SJSA1 (cell line): ENCODE measurements at places on chromosomes 2 and 18.

- DNase-seq, result no peak
Measured at GRCh38 chr2:70574109-70574508, 20.5 kb upstream of the TGFA start.

DNA sequence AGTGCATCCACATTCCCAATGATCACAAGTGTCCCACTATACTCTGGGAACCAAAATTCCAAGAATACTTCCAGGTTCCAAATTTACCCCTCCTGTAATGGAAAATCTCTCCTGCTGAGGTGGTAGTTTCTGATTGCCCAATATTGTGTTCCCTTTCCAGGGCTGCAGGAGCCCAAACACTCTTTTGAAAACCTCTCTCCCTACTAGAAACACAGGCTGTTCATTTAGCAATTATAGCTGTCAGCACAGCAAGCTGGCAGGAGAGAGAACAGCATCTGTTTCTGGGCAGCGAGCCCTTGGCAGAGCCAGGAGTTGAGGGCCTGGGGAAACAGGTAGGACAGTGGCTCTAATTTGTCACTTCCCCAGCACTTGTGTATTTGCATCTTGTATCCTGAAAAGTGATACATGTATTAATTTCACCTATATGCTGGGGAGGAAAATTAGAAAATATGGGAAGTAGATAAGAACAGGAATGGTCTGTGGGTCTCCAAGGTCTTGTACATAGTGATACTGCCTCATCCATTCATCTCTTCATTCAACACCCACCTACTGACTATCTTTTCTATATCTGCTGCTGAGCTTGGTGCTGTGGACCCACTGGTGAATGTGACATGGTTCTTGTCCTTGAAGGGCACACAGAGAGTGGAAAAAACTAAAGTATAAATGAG lies 16.9 kb upstream of the PAIP2B start:
- no peak for DNase-seq

DNA sequence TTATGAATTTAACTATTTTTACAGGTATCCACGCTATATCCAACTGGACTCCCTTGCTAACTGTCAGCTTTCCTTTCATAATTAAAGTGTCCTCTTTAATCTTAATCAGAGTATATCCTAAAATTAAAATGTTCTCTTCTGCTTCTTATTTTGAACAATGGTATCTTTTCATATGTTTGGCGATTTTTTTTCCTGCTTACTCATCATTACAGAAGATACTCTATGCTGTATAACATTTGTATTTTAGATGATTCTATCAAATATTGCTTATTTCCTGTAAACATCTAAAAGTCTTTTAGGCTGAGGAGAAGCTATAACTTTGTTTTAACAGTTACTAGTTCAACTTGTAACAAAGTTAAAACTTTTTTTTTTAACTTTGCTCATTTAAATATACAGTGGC lies 17.4 kb downstream of the SCN2A start:
- no peak for DNase-seq

DNA sequence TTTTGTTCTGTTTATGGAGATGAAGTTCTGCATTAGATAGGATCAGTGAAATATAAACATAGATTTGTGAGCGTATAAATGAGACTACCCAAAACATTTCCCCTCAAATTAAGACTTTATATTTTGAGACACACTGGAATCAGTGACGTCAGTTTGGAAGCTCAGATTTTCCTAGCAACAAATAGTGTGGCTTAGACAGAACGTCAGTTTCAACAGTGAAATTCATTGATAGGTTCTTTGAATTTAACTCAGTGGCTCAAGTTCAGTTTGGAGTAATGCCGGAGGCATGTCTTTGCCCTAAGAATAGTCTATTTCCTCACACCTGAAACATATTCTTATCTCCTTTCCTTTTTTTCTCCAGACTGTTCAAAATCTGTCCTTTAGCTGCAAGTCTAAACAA lies 113.6 kb upstream of the ARHGAP15 start:
- no peak for DNase-seq
